Heart left ventricle (tissue), 16 donors: ENCODE measurements at places on chromosomes 6 and 20. TPM values are rescaled to one million over a fixed set of nuclear protein-coding genes. Genes with fewer than 3 reads are reported as not detected.

EYS gene
- total RNA-seq, result not detected

GRCh38 chr6:99344289-99344688 is 5.2 kb downstream of the FAXC start:
- DNase-seq, result no peak

DNA sequence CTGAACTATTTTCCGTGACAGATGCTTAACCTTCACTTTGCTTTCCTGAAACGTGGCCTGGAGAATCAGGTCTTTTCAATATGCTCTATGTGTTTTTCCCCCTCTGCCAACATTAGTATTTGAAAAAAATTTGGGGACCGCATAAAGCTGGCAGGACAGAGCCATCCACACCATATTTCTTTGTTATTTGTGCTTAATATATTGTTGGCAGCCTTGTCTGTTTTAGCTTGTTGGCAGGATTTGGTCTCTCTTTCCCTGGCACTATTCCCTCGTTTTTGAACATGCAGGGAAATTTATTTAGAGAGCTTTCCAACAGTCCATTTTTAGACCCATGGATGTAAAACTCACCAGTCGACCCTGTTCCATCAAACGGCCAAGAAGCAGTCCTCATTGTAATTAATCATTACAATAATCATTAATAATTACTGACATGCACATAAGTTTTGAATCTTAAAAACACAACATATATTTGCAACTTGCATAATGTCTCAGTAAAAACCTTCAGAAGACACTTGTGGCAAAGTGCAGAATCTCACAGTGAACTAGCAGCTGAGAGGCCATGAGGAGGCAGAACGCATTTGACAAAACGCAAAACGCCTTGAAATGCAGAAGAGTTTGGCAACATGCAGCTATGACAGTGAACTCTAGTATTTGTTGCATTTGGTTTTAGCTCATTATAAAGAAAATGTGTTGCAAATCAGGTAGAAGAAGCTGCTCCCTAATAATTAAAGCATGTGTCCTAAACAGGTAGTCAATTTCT is 514.2 kb downstream of the C6orf118 start:
- DNase-seq, result no peak

DNA sequence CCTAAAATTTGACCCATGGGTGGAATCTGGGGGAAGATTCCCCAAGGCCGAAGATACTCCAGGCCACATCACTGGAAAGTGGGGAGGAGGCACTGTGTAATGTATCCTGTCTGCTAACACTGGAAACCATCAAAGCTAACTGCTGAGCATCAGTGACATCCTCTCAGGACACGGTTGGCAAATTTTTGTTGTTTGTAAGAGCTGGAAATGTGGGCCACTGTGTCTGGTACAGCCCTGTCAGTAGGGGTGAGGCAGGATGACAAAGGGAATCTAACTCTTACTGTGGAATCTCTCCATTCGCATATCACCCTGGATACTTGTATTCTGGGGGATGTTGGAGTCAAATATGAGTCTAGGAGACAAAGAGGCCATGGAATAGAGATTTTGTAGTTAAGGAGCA is 17.0 kb upstream of the CLPSL2 start:
- DNase-seq, result no peak
